ENCODE measurements at places on chromosomes 7 and 10.

- no peak for DNase-seq
Observed at GRCh38 chr10:28561531-28561930, 28.6 kb downstream of the WAC start.

GRCh38 chr10:88725798-88726197, 19.7 kb downstream of the LIPK start:
- no peak for DNase-seq

- DNase-seq = no peak
Observed at GRCh38 chr7:81777697-81778096, 7.8 kb upstream of the HGF start.

DNA sequence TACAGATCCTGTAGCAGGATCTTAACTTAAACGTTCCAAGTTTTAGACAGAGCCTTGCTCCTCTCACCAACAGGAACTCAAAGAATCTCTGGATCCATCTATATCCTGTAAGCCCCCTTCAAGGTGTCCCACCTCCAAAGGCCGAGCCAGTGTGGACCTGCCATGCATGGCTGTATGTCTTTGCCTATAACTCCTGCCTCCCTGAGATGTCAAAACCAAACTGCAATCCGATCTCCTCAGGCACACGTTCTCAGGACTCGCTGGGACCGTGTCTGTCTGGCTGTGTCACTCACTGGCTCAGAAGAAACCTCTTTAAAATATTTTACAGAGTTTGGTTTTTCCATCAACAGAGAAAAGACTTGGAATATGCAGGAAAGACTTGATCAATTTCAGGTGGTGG, 51.4 kb upstream of the FAM20C start:
- DNase-seq = no peak

DNA sequence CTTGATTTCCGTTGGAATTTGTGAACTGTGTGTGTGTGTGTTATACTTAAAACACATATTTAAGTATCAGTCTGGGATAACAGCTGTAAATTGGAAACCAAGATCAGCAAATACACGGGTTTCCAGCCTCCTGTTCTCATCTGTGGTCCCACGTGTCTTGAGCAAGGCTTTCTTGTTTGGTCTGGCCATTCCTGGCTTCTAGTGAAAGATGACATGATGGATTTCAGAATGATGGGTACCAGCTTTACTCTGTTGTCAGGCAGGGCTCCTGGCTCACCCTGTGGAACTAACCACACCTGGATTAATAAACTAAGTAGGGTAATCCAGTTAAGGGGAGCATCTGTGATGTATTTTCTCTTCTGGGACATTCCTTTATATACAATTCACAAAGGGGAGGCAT, 346.2 kb upstream of the AOAH start:
- DNase-seq = no peak

DNA sequence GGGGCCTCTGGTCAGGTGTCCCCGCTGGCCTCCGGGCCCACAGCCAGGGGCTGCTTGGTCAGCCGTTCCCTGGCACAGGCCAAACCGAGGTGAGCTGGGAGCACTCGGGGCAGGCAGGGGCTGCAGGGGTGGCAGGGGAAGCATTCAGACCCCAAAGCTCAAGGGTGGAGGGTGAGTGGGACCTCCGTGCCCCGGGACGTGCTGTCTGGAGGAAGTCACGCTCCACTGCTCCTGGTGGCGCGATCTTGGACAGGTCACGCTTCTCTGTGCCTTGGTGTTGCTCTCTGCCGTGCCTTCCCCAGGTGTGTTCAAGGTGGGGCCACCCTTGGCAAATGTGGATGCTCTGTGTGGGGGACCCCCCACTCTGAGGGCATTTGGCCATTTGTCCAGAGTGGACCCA, 24.6 kb upstream of the ELFN1 start:
- no peak for DNase-seq

DNA sequence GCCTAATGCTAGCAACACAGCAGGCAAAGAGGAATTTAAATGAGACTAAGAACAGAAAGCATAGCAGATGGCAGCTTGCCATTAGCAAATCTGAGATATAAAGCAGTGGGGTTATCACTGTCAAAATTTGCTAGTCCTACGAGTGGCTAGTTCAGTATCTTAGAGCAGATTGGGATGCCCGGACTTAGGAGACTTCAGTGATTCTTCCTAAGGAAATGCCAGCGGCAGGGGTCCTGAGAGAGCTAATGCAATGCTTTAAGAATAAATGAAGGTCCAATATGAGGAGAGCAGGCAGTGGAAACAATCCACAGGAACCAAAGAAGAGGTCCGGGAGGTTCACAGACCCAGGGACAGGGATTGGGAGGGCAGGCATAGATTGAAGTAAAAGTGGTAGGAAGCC, 169.3 kb upstream of the NPSR1 start:
- DNase-seq = no peak

- DNase-seq = no peak
Observed at GRCh38 chr7:41870461-41871138, 167.7 kb upstream of the INHBA start.

DNA sequence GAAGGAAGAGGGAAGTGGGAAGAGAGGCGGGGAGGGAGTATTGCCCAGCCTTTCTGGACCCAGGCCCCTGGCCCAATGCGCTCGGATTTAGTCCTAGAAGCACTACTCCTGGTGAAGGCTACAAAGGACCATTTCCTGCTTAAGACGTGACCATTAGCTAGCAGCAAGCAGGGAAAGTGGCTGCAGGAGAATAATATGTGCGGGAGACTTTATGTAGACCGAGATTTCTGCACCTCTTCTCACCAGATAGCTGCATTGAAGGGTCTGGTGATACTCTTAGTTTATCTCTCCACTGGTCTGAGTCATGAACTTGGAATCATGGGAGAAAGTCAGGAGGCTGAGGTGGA, 3.1 kb downstream of the VAX1 start:
- DNase-seq = no peak

GRCh38 chr10:69088801-69089501, 1.0 kb downstream of the SRGN start:
- peak; percentile 74 for DNase-seq

DNA sequence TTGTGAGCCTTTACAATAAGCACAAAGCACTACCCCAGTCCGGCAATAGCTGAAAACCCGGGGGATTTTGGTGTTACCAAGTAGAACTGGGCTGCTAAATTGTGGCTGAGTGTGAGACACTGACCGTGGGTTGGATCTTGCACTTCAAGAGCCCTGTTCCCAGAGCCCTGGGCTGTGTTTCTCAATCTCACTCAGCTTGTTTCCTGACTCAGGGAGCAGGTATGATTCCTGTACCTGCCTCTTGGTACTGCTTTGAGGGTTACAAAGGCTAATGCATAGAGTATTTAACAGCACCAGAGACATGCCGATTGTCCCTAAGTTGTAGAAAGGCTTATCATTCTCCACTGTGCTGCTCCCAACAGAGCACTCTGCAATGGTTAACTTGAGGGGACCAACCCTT, 134.6 kb downstream of the TEX36 start:
- DNase-seq = no peak

GRCh38 chr7:6117533-6117932, 86.4 kb downstream of the ANKRD61 start:
- DNase-seq = no peak

GRCh38 chr7:138237995-138238394, 161.7 kb downstream of the AKR1D1 start:
- no peak for DNase-seq

- no peak for DNase-seq
Observed at GRCh38 chr7:6386779-6387178, 61.0 kb downstream of the DAGLB start.

DNA sequence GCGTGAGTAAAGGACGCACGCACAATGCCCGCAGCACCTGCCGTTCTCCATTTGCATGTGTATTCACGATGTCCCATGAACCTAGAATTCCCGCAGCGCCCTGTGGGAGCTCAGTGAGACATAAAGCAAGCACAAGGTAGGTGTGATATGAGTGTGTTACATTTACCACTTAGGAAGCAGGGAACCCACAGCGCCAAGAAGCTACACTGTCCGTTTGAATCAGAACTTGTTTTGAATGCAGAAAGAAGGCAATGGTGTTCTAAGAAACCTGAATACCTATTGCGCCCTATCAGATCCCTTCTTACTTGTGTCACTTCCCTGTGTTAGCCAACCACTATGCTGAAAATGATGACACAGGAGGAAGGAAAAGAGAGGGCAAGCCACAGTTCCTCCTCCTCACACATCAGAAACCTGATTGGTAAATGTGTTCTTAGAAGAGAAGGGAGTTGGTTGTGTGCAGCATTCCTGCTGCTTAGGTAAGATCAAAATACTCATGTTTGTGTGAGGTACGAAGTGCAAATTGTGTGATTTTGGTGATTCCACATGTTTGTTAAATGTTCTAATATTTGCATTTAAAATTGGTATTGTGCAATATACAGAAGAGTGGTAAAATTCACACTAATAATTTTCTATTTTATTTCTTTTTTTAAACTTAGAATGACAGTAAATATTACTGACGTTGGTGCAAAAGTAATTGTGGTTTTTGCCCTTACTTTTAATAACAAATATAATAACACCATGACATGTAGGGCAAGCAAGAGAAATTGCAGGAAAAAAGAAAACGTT, 185.4 kb downstream of the SEC23IP start:
- DNase-seq = no peak

- peak; percentile 7 for DNase-seq
Observed at GRCh38 chr10:92965314-92965713, 95.3 kb upstream of the CYP26C1 start.

GRCh38 chr10:19302117-19302516, 253.5 kb downstream of the MALRD1 start:
- no peak for DNase-seq

DNA sequence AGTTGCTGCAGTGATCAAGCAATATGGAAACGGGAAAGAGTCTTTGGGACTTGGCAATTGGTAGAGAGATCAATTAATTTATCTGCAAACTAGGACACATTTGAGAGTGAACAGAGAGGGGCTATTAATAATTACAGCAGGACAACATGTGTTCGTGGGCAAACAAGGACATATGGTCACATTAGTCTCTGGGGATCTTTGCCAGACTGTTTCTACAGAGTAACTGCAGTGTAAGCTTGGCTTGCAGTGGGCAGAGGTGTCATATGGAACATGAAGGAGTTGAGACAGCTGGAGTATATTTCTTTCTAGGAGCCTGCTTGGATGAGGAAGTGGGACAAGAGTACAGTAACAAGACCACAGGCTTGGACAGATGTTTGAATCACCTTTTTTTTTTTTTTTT, 232.1 kb upstream of the LYZL1 start:
- DNase-seq = no peak

DNA sequence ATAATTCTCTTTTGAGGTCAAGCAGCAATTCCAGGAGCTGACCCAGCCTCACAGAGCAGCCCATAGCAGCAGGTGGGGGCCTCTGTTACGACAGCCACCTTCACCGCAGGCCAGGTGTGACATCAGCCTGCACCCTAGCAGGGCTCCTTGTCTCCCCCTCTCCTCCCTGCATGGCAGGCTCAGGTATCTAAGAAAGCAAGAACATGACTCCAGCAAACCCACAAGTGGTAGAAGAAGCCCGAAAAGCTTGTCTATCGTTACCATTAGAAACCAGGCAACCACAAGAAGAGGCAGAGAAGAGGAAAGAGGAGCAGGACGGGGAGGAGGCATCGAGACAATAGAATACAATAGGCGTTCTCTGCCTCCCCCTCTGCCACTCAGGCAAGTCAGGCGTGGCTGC, 104.0 kb upstream of the PRR15 start:
- DNase-seq = no peak

- no peak for DNase-seq
Observed at GRCh38 chr7:116322541-116322940, 112.2 kb downstream of the TES start.

DNA sequence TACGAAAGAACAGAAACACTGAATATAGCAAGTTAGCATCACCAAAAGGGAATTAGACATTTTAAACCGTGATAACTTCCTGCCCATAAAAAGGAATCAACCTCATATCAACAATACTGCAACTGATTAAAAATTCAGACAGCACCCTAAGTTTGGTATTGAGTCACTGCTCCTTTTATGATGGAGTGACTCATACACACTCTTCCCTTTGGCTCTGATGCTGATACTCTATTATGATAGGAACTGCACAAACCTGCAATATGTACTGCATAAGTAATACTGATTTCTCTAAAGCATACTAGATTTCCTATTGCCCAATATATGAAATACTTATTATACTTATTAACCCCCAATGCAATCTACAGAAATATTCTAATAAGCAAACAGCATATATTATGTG, 118.7 kb downstream of the PARD3 start:
- no peak for DNase-seq

- DNase-seq = no peak
Observed at GRCh38 chr7:27351137-27351536, 108.5 kb downstream of the EVX1 start.

GRCh38 chr10:133312769-133313145, 4.0 kb downstream of the ZNF511 start:
- no peak for DNase-seq

DNA sequence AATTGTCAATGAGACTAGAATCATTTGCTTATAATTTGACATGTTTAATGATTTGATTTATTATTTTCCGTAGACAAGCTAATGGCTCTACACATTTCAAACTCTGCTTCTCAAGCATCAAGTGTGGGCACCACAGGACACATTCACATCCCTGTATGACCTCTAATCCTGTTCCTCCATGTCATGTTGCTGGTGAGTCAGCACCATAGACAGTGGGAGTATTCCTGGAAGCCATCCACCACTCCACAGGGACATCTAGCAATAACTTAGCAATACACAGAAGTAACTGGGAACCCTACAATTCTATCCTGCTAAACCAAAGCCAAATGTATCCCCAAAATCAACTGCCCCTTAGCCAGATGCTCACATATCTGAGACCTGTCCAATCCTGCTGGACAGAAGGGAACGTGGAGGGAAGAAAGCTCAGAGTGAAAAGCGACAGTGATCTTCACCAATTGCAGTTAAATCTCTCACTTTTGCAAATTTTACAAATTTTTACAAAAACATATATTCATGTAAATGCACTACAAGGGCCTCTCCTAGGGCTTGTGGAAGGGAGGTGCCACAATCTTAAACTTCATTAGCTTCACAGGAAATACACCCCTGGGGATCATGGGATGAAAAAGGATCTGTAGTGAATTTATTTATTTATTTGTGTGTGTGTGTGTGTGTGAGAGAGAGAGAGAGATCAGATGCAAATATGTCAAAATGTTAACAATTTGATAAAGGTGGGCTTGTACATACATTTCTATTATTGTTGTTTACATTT, 126.5 kb downstream of the GFRA1 start:
- DNase-seq = no peak

DNA sequence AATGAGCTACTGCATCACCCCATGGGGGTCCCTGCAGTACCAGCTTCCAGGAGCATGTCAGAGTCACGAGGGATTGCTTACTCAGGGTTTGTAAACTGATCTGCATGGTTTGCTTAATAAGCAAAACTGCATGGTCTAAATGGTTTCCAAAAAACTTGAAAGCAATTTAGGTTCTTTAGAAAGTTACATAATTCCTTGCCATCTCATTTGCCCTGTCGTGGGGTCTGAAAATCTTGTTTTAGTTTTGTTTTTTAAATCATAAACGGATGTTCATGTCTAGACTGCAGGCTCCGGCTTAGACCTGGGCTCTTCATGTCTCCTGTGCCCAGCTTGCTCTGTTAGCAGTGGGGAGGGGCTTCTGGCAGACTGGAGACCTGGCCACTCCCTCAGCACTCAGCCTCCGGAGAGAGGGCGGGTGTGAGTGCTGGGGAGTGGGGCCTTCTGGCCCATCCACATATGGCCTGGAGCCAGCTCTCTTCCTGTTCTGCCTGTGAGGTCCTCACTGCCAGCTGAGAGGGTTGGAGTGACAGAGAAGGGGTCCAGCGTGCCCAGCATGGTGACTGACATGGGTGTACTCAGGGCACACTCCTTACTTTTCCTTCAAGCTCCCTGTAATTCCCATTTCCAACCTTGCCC, 17.5 kb downstream of the PRF1 start:
- no peak for DNase-seq

GRCh38 chr7:69751026-69751425, 152.8 kb downstream of the AUTS2 start:
- DNase-seq = no peak

All from GM12864 (cell line).